ENCODE measurements at places on chromosomes 7 and 10.

DNA sequence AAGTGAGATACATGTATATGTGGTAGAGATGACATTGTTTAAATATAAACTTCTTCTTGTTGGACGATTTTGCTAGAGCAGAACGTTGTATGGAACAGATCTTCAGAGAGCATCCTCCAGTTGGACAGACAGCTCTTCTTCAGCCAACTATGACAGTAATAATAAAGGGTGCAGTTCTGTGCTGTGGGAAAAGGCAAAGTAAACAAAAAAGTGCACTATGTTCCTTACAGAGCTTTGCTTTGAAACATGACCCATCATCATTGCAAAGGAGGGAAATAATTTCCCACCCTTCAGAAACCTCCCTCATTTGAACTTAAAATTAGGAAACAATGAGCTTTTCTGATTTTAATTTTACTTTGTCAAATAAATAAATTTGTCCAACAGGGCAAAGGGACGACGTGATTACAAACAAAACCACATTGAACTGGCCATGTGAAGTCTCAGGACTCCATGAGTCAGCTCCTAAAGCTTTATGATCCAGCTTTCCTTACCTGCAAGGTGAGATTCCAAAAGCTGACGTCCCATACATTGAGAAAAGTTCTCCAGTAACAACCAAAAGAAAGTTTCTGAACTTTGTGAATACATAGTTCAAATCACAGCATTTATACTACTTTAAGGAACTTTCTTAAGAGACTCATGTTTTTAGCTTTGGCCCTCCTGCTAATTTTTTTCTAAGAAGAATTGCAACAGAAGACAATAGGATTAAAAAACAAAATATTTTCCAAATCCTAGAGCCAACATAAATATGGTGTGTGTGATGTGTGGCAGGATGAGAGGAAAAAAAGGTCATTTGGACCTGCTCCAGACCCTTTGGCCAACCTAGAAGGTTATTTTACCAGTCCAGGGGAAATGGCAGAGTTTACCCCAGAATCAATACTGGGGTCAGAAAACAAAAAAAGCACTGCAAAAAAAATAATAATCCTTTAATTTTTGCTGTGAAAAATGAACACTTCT, 565.4 kb upstream of the NRP1 start:
- no peak for DNase-seq

DNA sequence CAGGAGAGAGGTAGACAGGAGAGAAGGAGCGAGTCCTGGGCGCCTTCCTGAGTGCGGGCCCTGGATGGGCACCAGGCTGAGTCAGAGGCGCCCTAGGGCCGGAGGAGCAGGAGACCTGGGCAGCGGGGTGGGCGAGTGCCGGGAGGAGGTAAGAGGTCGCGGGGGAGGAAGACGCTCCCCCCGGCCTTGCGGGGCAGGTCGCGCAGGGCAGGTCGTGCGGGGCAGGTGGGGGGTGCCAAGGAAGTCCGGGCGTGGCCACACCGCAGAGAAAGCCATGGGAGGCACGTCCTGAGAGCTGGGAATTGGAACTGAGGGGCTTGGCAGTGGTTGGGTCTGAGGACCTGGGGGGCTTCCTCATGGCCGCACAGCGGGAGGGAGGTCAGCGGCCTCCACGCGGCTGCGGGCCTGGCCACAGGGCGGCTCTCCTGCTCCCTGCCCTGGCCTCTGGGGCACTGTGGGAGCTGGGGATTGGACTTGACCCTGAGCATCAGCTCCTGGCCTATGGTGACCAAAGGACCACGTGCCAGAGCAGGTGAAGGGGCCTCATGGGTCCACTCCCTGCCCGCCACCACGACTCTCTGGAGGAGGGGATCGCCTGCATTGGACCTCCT, 935 bp downstream of the MMP21 start:
- DNase-seq = no peak

- no peak for DNase-seq
Measured at GRCh38 chr7:79968894-79969293, 165.7 kb upstream of the GNAI1 start.

DNA sequence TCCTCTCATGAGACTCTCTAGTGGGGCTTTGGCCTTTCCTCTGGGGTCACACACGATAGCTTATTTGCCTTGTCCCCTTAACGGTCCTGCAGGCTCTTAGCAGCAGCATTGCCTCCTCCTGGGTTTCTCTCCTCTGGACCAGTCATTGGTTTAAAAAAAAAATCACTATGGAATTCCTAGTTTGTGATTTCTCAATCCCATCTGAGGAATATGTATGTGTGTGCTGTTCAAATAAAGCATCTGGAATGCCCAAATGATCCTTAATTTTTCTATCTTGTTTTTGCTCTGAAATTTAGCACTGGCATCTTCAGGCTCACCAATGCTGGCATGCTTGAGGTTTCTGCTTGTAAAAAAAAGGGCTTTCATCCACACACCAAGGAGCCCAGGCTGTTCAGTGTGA, 30.5 kb downstream of the ACTA2 start:
- DNase-seq = no peak

GRCh38 chr10:124688889-124689670, 55.1 kb downstream of the FAM53B start:
- DNase-seq = no peak

- DNase-seq = peak; percentile 70
Measured at GRCh38 chr10:103678178-103678526, 177.2 kb downstream of the SH3PXD2A start.

GRCh38 chr10:116984202-116984990, 20.6 kb downstream of the SHTN1 start:
- DNase-seq = no peak

DNA sequence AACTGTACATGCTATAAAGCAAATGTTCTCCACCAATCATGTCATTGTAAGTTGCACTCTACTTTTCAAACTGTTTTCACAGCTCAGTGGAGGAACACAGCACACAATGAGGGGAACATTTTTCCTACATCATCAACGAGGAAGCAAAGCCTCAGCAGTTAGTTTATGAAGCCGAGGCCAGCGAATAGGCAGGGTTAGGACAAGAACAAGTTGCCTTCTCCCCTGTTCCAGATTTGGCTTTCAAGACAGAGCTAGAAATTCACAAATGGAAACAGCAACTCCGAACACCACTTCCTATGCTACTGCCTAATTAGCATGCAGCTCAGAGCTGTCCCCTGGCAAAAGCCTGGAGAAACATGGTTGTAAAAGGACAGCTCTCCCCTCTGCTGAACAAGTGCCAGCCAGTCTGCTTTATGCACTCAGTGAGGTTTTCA, 19.8 kb downstream of the ITGB8 start:
- no peak for DNase-seq

- no peak for DNase-seq
Measured at GRCh38 chr10:71442859-71443570, 46.3 kb downstream of the CDH23 start.

DNA sequence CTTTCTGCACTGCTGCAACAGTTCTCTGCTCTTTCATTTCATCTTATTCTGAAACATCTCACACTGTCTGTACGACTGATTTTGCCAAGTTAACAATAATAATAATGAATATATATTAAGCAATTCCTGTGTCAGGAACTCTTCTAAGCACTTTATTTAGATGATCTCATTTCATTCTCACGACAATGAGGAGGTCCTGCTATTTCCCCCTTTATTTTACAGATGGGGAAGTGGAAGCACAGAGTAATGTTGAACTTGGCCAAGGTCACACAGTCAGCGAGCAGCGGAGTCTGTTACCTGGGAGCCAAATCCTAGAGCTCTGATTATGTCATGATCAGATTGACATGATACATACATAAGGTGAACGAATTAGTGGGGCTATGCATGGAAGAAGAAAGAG, 5.8 kb downstream of the MRC1 start:
- DNase-seq = no peak

GRCh38 chr10:10800961-10801360, 216.7 kb upstream of the CELF2 start:
- no peak for DNase-seq

- DNase-seq = peak; percentile 46
Measured at GRCh38 chr7:3309140-3309539, 8.1 kb downstream of the SDK1 start.

DNA sequence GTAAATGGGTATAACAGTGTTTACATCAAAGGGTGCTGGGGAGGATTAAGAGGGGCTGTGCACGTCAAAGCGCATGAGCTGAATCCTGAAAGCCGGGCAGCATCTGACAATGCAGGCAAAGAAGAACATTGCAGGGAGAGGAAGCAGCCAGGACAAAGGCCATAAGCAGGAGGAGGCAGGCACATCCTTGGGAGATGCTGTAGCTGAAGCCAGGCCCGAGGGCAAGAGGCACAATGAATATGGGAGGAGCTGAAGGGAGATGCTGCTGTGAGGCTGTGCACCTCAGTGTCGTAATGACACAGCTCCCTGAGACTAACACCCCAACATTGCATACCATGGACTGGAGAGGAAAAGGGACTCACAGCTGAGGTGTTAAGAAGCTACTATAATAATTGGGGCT, 129.2 kb downstream of the BTAF1 start:
- DNase-seq = no peak

- no peak for DNase-seq
Measured at GRCh38 chr10:122498521-122498920, 37.2 kb downstream of the HTRA1 start.

- DNase-seq = no peak
Measured at GRCh38 chr10:88162852-88163251, 299.4 kb downstream of the PTEN start.

GRCh38 chr7:149147752-149148653, 750 bp downstream of the ZNF398 start:
- DNase-seq = peak; percentile 87

DNA sequence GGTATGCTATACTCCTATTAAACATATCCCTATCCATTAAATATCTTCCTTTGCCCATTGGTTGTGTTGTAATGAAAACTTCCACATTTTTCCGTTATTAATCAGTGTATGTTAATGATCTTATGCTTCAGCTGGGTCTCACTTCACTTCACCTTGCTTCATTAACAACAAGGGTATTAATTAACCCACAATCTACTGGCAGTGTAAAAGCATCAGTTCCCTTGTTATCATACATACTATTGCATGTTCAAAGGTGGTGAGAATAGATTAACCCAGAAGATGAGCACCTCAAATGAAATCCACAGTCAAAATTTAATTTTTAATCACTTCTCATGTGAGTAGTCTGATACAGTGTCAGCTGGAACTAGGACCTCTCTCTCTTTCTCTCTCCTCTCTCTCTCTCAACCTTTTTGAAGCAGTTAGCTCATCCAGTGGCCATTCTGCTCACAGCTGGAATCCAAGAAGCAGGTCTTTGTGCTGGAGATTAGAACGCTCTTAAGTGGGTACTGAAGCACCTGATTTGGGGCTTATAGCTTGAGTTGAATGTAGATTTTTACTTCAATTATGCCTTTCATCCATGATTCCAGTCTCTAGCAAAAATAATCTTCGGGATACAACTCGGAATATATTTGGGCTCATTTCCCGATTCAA, 172.3 kb downstream of the RAPGEF5 start:
- DNase-seq = no peak

DNA sequence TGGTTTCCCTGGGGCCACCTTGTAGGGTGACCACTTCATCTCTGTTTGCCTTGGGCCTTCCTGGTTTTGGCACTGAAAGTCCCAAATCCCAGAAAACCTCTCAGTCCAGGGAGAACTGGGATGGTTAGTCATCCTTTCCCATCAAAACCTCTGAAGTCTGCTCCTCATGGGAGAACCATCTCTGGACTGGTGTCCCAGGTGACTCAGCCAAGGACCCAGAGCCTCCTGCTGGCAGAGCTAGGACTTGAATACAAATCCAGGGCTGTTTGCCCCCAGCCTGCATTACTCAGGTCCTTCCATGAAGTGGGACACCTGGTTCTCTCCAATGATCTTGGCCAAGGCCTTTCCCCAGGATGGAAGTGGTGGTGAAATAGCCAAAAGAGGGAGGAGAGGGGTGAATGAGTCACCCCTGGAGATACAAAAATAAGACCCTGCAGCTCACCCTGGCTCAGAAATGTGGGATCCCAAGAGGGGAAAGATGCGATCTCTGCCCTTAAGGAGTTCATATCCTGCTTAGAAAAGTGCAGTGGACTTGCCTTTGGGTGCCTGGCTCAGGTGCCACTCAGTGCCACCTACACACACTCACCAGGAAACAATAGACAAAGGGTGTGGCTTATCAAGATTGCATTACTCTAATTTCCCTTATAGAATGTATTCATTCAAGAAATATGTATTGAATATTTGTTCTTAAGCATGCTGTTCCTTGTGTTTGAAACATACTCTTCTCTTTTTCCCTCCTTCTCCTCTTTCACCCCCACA, 22.0 kb downstream of the ADRA2A start:
- DNase-seq = peak; percentile 32

DNA sequence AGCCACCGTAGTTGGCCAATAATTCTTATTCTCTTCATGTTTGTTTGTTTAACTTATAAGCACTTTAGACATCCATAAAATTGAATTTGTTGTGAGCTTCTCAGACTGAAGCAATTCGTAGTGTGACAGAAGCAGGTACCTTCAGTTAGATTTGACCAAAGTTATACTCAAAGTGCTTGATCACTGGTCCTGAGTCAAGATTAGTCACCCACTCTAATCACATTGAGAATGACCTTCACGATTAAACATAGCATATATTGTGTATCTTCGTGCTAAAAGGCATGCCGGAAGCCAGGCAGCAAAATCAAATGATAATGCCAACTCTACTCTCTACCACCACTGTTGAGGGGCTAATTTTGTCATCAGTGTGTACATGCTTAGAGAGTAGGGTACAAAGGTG, 763.7 kb upstream of the MBL2 start:
- DNase-seq = peak; percentile 61

DNA sequence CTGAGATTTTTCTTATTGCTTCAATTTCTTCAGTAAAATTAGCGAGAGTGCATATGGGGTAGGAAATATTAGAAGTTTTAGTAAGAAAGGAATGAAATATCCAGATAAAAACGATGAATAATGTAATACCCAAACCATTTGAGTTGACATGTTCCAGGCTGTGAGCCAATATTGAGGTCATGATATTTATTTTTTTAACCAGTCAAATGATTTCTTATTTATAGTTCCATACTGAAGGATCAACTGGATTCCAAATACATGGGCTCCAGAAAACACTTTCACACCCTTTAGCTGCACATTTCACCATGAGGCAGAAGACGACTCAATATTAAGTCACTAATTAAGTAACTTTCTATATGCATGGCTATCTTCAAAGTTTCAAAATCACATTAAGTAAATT, 312.5 kb downstream of the PPP1R3A start:
- DNase-seq = no peak

GRCh38 chr7:116225860-116226259, 15.5 kb downstream of the TES start:
- no peak for DNase-seq

DNA sequence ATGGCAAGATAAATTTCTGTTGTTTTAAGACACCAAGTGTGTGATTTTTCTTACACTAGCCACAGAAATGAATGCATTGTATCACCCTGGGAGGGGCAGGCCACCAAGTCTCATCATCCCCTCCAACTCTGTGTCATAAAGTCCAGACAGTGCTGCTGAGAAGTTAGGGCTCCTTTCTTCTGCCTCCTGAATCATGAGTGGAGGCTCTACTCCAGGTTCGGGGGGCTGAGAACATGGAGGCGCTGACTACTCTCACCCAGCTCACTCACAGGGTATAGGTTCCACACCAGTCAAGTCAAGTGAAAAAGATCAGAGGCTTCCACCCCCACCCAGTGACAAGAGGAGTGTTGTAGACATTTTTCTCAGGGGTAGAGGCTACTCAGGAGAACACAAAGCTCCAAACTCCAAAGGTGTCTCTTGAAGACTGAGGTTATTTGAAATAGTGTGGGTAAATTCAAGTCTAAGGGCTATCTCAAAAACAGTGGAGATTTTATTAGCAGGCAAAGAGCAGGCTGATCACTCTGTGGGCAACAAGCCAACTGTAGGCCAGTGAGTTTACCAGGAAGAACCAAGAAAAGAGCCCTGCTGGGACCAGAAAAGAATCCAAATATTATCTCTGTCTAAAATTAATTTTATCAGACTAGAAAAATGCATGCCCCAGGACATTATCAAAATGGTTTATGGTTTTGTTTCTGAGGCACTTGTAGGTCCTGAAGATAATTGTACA, 118.6 kb upstream of the RET start:
- DNase-seq = no peak
